ENCODE measurements at places on chromosomes 6 and 20.

DNA sequence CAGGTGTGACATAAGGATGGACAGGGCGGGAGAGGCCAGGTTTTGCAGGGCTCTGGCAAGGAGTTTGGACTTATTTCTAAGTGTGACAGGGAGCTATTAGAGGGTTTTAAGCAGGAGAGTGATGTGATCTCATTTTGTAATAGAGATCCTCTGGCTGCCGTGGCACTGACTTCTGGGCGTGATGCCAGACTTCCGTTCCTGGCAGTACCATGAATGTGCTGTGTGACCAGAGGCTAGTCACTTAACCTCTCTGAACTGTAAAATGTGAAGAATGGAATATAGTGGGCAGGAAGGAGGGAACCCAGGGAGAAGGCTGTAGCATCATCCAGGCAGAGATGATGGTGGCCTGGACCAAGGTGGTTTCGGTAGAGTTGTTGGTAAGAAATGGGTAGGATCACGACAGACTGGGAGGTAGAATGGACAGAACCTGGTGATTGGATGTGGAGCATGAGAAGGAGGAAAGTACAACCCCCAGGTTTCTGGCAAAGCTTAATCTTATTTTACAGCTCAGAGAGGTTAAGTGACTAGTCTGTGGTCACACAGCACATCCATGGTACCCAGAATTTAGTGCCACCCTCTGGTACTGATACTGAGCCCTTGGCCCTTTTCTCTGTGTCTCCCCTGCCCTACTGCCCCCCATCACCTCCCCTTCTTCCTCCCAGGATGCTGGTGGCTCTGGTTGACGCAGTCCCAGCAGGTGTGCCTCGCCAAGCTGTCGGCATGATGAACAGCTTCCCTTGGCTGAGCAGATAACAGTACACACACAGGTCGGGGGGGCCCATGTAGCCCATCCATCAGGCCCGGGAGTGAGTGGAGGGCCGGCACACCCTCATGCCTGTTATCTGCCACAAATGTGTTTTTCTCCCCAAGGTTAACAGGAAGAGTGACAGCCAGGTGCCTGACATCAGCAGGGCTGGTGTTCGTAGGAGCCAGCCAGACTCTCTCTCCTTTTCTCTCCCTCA, 52.9 kb upstream of the CTNNBL1 start:
- no peak for DNase-seq

DNA sequence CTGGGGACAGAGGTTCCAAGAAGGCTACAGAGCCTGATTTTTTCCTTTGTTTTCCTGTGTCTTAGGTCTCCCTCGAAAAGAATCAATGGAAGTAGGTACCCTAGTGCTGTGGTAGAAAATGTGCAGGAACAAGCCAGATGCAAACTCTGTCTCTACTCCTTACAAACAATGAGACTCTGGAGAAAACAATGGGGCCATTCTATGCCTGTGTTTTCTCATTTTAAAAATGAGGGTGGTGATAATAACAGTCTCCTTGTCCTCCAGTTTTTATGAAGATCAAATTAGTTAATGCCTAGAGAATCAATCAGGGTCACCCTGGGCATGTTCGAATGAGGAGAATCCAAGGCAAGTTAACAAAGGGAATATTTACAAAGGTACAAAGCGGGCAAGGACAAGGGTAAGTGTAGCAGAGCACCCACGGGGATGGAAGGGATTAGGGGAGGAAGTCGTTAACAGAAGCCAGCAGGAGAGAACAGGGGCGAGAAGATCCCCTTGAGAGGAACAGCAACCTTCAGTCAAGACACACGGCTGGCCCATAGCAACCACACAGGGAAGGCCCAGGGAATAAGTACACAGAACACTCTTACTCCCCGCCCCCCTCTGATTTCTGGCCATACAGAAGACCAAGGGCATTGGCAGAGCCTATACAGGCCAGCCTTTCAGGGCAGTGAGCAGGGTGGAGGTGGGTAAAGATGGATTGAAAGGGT, 342.8 kb downstream of the PTPRT start:
- no peak for DNase-seq

GRCh38 chr6:108946695-108947094, 98.5 kb downstream of the ARMC2 start:
- no peak for DNase-seq

DNA sequence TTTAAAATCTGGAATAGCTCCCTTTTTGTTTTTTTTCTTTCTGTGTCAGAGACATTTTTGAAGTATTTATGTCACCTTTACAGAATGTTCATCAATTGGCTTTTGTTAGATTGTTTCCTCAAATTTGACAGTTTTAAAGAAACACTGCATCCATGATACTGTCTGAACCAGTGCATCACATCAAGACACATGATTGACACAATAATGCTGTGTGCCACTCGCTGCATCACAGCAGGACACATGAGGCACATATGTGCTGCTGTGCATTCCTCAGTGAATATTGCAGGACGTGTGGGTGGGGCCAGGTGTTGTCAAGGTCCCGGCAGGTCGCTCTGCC, 37.4 kb downstream of the ERMARD start:
- no peak for DNase-seq

GRCh38 chr6:32370505-32370904, 1.2 kb downstream of the TSBP1 start:
- no peak for DNase-seq

DNA sequence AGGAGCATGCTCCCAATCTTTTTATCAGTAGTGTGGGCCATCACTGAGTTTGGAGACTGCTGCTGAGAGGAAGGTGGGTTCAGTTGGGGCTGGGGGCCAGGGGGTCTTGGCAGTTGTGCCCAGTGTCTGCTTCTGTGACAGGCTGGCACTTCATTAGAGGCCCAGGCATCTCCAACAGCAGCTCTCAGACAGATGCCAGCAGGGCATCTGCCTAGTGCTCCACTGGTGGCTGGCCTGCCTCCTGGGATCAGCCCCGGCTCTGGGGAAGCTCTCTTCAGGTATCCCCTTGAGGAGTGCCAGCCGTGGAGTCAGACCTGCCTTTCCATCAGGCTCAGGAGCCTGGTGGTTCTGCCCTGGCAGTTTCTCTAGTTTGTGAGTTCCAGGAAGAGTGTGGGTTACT, 77.3 kb downstream of the DTD1 start:
- no peak for DNase-seq

- DNase-seq: no peak
These were observed 103.1 kb upstream of the NAA20 start for GRCh38 chr20:19913927-19914614.

- DNase-seq: no peak
These were observed 6.7 kb downstream of the ZFAND3 start for GRCh38 chr6:37826188-37826587.

DNA sequence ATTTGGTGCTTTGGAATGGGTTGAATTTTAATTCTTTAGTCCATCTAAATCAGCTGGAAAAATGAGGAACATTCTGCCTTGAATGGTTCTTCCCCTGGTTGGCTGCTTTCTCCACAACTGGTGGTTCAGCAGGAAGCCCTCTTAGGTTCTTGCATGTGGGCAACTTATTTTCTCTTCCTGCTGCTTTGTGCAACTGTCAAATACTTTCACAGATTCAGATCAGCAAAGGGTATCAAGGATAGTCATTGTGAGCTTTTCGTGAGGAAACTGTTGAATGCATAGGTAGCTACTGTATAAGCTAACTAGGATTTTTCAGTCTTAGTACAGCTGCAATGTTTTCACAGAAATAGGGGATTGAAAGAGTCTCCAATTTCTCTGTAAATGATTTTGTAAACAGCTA, 72.9 kb upstream of the MRAP2 start:
- DNase-seq: no peak

DNA sequence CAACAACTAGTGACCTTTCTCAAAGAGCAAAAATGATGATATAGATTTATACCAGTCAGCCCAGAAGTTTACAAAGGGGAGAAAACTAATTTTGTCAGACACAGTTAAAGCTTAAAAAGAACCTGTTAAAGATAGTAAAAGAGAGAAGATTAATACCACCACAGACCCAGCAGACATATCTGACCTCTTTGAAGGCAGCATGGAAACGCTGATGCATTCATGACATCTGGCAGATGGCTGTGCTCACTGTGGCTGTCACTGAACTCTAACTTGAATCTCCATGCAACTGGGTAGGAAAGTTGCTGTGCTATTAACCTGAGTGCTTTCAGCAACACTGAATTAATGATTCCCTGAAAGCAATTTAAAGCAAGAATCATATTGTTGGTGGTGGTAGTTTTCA, 159.8 kb upstream of the PRDM1 start:
- no peak for DNase-seq

DNA sequence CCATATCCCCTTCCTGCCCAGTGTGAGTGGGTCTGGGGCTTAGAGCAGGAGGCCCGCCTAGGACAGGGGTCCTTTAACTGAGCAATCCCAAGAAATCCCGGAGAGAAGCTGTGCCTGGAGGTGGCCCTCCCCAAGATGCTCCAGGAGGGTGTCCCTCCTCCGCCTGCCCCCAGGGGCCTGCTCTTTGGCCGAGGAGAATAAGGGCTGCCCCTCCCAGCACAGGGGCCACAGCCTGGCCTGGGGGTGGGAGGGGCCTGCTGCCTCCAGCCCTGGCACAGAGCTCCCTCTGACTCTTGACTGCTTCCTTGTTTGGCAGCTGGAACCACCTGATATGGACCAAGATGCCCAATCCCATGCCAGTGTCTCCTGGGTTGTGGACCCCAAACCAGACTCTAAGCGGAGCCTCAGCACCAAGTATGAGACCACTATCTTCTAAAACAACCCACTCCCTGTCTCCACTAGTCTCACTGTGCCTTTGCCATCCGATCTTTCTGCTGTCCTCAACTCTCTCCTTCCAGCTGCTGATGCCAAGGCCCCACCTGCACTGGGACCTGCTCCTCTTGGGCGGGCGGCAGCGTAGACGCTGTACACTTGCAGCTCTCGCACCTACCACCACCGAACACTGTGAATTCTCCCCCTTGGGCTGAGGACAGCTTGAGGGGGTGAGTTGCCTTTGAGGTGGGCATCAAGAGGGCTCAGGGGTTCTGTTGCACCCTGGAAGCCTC, 54.3 kb downstream of the TCP11 start:
- no peak for DNase-seq

DNA sequence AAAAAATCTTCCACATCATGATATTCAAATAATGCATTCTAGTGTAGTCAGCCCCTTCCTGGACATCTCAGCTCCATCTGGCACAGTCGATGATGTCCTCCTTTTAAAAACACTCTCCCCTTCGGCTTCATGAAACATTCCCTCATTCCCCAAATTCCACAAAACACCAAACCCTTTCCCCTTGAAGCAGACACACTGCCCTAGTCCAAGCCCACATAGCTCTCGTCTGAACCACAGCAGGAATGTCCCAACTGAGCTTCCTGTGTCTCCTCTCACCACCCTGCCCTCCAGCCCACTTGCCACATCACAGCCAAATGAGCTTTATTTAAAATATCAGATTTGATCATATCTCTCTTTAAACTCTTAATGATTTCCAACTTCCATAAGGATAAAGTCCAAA, 106.4 kb upstream of the CARMIL1 start:
- no peak for DNase-seq

DNA sequence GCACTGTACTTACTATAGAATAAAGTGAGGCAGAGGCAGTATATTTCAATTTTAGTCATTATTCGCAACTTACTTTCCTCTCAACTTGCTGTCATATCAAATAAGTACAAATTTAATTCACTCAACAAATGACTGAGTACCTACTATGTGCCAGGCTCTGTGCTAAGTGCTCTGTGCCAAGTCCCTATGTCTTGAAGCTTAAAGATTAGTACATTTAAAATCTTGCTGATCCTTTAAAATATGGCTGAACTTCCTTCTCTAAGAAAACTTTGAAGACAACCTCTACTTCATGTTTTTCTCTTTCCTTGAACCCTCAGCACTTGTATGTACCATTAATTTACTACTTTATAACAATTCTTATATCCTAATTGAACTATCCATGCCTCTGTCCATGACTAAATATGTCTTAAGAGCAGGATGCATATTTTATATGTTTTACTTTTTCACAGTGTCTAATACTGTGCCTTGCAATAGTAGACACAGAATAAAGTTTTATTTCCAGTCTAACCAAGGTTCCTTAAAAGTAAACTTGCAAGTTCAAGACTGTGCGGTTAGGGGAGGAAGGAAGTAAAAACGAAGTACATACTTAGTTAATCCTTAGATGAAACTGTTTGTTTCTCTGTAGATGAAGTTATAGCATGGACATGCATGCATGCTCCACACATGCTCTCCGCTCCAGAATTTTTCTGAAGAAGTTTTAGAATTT, 10.0 kb upstream of the LATS1 start:
- no peak for DNase-seq

DNA sequence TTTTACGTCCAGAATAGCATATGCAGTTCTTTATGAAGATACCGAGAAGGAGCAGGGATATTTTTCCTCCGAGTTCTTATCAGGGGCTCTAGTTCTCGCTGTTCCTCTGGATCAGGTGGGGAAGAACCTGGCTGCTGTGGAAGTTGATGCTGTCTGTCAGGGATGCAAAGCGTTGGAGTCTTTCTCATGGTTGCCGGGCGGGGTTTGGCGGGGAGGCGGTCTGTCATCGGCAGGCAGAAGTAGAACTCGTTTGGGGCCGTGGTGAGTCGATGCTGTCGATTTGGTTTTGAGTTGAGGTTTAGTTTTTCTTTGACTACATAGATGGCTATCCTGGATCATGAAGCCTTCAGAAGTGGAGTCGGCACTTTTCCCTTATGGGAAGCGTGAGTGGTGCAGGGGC, 691.2 kb downstream of the QKI start:
- no peak for DNase-seq

- DNase-seq: no peak
These were observed 1265.4 kb upstream of the ADGRB3 start for GRCh38 chr6:67369679-67370078.

- DNase-seq: no peak
These were observed 52.4 kb upstream of the TBC1D7 start for GRCh38 chr6:13380761-13381160.

- no peak for DNase-seq
These were observed 538.6 kb upstream of the JARID2 start for GRCh38 chr6:14707276-14707675.

GRCh38 chr6:134060491-134061106, 8.2 kb upstream of the SLC2A12 start:
- DNase-seq: no peak

DNA sequence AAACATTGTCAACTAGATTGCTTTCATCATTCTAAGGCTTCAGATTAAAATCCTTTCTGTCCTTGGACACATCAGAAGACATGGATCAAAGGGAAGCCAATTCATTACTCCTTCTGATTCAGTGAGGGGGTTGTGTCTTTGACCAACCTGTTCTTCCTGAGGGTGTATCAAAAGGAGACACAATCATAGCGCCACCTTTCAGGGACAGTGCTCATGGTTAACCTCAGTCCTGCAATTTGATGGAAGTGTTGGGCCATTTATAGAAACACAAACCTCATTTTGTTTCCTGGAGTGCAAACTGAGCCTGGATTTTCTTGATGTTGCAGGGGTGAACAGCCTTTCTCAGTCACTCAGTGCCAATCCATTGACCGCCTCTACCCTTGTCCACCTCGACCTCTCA, 163.9 kb upstream of the SCGN start:
- DNase-seq: no peak

GRCh38 chr6:17349427-17349826, 44.0 kb upstream of the CAP2 start:
- no peak for DNase-seq
